ENCODE measurements at places on chromosomes 5 and 9.

DNA sequence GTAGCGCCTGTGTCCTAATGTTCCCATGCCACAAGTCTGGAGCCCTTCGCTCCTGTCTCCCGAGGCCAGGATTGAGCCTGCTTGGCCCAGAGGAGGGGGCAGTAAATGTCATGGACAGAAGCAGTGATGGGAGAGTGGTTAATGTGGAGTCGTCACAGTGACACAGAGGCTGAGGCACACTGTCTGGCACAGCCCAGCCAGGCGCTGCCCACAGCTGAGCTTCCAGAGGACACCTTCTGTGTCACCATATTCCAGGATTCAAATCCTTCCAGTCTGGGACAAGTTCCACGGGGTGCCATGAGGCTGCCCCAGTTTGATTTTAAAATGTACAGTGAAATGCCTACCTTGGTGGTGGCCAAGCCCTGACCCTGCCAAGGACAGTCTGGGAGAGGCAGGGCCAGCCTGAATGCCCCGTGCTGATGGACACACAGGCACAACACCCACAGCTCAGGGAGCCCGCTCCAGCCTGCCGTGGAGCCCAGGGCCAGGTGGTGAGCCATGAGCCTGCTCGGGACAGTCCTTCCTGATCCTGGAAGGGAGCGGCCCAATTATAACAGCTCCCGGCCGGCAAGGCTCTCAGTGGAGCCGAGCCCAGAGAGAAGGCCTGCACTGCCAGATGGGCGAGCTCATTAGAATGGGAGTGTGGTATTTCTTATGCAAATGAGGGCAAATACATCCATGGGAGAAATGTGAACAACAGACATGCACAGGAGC, 99.1 kb upstream of the RUFY1 start:
- no peak for DNase-seq

GRCh38 chr5:71623221-71623794, 36.2 kb downstream of the MCCC2 start:
- no peak for DNase-seq

DNA sequence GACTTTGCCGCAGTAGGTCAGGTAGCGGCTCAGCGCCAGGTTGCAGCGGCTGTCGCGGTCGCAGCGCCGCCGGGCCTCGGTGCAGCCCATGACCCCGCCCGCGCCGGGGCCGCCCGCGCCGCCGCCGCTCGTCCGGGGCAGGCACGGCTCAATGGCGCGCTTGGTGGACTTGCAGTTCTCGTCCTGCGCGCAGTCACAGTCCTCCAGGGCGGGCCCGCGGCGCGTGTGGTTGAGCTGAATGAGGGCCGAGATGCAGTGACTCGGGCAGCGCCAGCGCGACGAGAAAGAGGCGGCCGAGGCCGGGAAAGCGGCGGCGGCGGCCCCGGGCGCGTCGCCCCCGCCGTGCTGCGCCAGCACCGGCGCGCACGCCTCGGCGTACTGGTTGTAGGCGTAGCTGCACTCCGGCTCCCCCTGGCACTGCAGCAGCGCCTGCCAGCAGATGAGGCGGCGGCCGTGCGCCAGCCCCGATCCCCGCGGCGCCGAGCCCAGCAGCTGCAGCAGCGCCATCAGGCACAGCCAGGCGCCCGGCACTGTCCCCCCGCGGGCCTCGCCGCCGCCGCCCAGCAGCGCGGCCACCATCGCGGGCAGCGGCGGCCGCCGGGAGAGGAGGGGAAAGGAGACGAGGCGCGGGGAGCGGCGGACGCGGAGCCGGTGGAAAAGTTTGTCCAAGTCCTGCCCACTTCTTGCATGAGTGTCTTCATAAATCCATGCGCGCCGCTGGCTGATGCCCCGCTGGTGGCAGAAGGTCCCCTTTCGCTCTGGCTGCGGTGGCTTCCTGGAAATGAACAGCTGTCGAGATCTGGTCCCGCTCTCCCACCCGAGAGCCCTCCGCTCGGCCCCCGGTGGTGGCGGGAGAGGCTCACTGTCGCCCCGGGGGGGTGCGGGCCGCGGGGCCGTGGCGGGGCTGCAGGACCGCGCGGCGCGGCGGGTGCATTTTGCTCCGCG, 833 bp downstream of the GAS1 start:
- DNase-seq = peak; percentile 27

DNA sequence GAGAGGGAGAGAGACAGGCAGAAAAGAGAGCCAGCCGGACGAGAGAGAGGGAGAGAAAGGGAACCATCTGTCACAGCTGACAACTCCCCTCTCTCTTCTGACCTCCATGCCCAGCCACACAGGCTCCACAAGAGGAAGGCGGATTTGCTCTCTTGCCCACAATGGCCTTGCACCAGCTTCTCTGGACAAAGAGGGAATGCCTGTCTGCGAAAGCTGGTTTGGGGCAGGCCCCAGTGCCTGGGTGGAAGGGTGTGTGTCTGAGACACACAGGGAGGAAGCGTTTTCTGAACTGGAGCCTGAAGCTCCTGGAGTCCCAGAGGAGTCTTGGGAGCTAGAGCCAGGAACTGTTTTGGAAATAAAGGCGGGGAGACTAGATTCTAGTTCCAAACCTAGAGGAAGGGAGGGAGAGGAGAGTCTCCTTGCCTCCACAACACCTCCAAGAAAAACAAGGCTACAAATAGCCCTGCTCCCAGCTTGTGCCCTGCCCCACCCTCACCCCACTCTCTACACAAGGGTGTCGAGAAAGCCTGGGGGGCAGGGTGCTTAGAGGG, 12.5 kb downstream of the C1QTNF2 start:
- no peak for DNase-seq

DNA sequence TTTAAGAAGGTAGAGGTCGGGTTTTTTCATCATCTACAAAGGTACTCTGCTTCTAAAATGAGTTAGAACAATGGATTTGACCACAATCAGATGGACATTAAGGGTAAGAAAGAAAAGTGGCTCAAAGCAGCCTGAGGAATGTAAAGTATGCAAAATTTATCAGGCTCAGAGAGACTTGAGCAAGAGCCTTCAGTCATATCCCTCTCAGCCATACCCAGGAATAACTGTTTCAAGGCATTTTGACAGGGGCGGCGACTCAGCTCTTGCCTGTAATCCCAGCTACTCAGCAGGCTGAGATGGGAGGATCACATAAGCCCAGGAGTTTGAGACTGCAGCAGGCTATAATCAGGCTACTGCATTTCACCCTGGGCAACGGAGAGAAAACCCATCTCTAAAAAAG, 38.8 kb upstream of the ANXA2R start:
- DNase-seq = no peak

- no peak for DNase-seq
Observed at GRCh38 chr5:130992095-130992494, 173.0 kb downstream of the HINT1 start.
